ENCODE measurements at places on chromosomes 2 and 18.

DNA sequence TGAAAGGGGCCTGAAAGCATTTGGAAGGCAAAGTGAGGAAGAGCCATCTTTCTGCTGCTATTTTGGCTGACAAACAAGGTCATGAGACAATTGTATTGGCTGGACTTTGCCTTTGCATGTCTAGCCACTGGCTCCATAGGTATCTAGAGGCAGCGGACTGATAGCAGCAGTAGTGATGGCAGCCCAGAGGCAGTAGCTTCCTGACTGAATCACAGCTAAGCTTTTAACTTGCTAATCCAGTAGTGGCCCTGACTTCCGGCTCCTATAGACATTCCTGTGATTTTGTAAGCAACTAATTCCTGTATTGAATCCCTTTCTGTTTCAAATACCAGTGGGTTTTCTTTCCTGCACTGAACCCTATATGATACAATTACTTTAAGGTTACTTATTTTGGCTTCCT lies 69.8 kb upstream of the PDE1A start:
- no peak for DNase-seq

DNA sequence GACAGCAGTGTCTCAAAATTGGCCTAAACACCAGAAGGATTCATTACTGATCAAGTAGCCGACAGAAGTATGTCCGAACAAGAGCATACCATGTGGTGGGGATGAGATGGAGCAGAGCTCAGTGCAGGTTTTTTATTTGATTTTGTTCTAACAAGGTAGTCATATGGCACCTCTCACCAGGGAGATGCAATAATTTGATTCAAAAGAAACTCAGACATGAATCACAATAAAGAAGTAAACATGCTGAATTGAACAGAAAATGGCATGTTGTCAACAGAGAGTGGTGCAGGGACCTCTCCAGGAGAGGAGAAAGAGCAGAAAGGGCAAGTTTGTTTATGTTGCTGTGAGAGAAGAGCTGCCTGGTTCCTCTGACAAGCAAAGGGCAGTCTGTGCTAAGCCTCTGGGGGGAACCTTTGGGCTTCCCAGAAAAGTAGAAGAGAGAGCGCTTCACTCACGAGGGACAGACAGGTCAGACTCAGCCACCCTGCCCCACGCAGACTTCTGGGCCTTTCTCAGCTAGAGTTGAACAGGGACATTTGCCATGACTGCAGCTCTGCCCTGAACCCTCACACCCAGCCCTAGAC lies 351.3 kb upstream of the RAB12 start:
- DNase-seq: no peak

- no peak for DNase-seq
Observed at GRCh38 chr2:107633580-107634147, 193.0 kb upstream of the RGPD4 start.

GRCh38 chr2:68505603-68506159 lies 38.3 kb downstream of the APLF start:
- DNase-seq: no peak

DNA sequence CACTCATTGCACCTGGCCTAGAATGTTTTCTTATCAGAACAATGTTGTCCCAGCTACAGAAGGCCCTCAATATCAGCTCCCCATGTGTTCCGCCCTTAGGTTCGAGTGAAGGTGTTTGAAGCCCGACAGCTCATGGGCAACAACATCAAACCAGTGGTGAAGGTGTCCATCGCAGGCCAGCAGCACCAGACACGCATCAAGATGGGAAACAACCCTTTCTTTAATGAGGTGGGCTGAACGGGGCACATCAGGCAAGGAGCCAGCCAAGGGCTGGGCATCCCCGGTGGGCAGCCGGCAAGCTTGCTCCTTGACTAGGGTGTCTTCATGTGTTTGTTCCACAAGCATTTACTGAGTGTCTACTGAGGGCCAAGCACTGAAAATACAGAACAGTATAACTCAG lies 9.2 kb downstream of the FER1L5 start:
- DNase-seq: no peak

DNA sequence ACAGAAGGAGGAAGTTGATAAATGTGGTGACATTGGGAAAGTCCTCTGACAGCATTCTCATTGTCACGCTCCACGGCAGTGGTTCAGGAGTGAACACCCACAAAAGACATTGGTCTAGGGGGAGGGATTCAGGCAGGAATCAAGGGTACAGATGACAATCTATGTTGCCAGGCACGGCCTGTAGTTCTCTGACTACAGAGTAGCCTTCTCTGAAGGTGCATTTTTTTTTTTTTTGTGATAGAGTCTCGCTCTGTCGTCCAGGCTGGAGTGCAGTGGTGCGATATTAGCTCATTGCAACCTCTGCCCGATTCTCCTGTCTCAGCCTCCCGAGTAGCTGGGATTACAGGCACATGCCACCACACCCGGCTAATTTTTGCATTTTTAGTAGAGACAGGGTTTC lies 7.4 kb upstream of the MOB1A start:
- no peak for DNase-seq

- DNase-seq: no peak
Observed at GRCh38 chr2:159484532-159484931, 131.8 kb downstream of the BAZ2B start.

DNA sequence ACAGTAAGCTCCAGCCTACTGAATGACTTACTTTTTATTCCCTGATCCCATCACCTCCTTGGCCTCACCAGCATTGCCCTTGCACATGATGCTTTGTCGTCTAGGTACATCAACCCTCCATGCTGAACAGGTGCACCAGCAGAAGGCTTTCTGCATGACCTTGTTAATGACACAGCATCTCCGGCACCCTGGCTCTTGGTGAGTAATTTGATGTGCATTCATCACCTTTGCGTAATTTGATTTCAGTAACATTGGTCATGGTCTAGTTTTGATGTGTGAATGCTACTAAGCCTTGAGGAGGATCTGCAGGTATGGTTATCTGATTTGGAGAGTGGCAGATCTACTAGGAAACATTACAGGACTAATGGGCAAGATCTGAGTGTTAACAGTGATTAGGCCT lies 103.6 kb downstream of the STK39 start:
- DNase-seq: no peak

DNA sequence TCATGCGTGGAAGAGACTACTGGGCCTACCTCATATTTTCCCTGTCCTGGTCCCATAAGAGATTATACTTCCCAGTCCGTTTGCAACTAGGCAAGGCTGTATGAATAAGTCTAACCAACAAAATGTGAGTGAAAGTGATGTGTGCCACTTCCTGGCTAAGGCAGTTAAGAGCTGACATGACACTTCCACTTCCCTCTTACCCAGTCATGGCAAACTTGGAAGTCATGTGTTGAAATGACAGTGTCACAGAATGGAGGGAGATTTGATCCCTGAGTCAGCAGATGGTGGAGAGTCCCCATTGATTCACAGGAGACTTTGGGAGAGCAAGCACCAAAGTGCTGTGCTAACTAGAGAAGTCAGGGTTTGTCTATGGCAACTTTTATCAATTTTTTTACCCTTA lies 36.4 kb downstream of the TACR1 start:
- DNase-seq: no peak
